Natural killer cell (primary cell): ENCODE measurements at places on chromosomes 6 and 20.
A peak's percentile ranks its signal among the peaks of the same experiment; 100 is the strongest.

GRCh38 chr6:135037541-135037940, 17.1 kb downstream of the HBS1L start:
- DNase-seq, result no peak

GRCh38 chr6:139472351-139473015, 98.0 kb upstream of the CITED2 start:
- no peak for DNase-seq

DNA sequence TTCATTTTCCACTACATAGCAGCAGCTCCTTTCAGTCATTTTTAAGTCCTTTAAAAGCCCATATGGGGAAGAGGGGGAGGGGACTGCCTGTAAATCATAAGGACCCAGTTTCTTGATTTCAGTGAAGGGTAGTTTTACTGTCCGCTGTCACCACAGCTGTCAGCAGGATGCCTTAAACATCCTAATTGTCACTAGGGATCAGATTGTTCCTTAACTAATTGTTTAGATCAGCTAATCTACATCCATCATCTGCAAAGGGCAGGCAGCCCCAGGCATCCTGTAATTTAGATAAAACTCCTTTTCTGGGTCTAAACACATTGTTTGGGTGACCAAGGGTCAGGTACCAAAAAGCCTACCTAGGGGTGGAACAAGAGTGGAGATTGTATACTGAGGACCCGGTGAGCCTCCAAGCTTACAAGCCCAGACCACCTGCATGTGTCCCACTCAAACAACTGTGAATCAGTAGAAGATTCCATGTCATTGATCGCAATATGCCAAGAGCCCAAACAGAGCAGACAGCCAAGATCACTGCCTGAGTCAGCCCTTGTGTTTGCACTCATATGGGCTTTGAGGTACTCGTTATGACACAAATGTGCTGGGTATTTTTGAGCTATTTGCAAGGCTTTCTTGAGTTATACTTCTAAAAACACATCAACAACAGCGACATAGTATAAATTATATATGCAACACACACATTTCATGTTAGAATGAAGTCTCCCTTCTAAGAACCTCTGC, 198.7 kb upstream of the CEP162 start:
- no peak for DNase-seq

DNA sequence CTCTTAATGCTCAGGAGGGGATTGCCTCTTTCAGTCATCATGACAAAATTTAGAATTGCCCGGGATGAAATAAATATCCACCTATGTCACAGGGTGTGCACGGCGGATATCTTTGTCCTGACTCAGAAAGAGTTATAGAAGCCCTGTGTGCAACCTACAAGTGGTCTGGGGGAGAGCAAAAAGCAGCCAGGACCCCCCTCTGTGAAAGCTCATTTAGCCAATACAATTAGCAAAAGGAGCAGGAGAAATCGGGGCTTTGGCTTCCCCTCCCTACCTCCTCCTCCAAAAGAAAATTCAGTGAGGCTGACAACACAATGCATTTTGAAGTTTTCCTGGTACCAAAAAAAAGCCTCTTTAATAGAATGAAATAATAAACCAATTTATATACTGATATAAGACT, 21.8 kb downstream of the FOXA2 start:
- DNase-seq, result no peak

DNA sequence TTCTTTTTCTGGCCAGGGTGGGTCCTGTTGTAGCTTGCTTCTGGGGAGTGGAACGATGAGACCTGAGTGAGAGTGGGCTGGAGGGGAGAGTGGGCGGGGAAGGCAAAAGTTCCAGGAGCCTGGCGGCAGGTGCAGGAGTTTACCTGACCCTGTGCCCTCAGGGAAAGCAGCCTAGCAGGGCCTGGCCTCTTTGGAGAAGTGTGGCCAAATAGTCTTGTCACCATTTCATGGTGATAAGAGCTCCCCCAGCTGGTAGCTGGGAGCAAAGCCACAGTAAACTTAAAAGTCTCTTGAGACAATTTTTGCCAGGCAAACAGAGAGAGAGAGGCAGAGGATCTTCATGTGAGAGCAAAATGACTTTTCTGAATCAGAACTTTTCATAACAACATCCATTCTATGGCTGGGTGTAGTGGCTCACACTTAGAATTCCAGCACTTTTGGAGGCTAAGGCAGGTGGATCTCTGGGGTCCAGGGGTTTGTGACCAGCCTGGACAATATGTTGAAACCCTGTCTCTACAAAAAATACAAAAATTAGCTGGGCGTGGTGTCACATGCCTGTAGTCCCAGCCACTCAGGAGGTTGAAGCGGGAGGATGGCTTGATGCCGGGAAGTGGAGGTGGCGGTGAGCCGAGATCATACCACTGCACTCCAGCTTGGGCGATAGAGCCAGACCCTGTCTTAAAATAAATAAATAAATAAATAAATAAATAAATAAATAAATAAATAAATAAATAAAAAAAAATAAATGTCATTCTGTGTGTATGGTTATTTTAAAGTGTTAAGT, 161.8 kb upstream of the SCGN start:
- peak; percentile 38 for DNase-seq
